ENCODE measurements at places on chromosomes 4 and X.

- no peak for DNase-seq
Observed at GRCh38 chrX:143378851-143379250, 138.4 kb downstream of the SPANXN3 start.

- DNase-seq: no peak
Observed at GRCh38 chrX:150692296-150692695, 900 bp upstream of the MTMR1 start.

DNA sequence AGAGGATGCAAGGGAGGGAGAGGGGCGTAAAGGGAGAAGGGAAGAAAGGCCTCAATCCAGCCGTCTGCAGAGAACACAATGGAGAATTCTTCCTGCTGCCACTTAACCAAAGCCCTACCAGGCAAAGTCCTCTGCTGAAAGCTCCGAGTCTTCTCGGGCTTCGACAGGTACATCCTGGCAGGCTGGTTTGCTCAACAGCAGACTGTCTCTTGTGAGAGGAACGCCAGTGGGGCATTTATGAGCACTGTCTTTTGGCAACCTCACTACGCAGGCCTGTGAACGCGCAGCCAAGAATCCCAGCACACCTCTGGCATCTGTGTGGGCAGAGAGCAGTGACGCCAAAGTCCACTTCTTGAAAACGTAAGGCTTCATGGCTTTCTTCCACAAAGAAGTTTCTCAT is 207.5 kb upstream of the FAM9B start:
- DNase-seq: no peak

- no peak for DNase-seq
Observed at GRCh38 chr4:187767158-187767557, 228.4 kb upstream of the ZFP42 start.

DNA sequence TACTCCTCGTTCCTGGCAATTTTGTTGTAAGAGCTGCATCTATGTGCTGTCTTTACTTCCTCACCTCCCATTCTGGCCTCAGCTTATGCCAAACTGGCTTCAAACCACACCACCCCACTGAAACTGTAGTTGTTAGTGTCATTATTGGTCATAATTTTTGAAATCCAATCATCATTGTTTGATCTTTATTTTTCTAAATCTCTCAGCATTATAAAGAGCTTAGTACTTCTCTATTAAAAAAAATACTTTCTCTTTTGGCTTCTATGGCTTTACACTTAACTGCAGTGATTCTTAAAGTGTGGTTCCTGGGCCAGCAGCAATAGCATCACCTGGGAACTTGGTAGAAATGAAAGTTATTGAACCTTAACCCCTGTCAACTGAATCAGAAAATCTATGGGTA is 83.5 kb upstream of the GRPR start:
- DNase-seq: no peak

DNA sequence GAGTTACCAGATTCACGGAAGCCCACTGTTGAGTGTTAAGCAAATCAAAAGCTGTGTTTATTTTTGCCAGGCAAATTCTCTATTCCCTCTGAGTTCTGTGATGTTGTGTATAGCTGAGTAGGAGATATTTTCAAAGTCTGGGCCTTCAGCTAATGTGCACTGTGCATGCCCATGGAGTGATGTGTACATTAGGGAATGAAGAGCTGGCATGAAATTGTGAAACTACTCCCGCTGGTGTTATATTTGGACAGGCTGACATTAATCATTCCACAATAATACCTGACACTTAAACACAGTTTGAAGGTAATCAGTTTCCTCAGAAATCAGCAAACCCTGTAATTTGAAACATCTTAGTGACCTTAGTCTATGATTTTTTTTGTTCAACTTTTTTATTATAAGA is 88.1 kb upstream of the MBNL3 start:
- DNase-seq: no peak

DNA sequence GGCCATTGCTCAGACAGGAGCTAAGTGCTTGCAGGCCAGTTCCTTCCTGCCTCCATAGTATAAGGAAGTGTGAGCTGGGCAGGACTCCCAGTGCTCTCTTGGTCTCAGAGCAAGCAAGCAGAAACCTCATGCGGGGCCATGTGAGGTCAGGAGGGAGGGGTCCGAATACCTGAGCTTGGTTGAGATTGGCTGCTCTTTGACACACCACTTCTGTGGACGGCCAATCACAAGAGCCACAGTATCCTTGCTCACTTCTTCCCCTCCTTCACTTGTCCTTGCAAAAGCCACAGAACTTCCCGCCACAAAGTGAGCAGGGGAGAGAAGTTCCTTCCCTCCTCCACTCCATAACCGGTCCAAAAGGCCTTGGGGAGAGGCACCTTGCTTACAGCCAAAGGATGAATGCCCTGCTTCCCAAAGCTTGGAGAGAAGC is 56.7 kb downstream of the PRPS1 start:
- DNase-seq: no peak

DNA sequence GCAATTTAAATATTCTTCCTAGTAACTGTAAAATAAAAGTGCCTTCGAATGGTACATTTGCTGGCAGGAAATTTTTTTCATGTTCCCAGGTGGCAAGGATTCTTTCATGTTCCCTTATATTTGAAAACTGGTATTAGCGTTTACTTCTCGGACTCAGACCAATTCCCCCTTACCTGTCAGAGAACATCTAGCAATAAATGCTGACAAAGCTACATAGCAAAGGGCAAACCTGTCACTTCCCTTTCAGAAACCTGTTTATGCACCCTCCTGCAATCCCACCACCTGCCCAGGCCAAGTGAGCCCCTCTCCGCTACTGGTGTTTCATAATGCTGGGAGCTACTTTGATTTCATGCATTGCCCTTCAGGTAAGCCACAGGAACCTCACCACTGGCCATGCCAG is 98.2 kb downstream of the HPRT1 start:
- no peak for DNase-seq

GRCh38 chr4:66555301-66555700 is 885.0 kb upstream of the EPHA5 start:
- DNase-seq: no peak

DNA sequence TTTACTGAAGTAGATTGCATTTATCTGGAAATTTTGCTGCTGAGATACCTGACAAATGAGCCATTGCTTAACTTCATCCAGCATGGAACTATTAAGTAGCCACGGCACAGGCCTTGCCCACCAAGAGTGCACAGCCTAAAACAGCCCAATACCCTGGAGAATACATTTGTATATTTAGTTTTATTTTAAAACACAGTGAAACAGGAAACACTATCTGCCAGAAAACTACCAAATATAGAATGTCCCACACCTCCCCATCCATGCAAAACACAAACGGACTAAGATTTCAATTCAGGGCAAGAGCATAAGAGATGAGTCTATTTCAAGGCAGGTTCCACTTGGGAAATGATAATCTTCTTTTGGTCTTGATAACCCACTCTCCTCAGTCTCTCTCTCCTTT is 57.1 kb downstream of the MAML3 start:
- no peak for DNase-seq

Data from NCI-H524 treated with DMSO at 0.1 percent for 48 hours (cell line).